Stimulated activated CD8-positive, alpha-beta memory T cell treated with anti-CD3 and anti-CD28 coated beads, Interleukin-7, amount 100 ng/mL, for 1 hour (primary cell): ENCODE measurements at places on chromosomes 7 and 10.

- no peak for DNase-seq
Measured at GRCh38 chr7:24283897-24284698, at the start of gene NPY. NPY (plus strand) TSS chr7:24284190; CDS start chr7:24285241, 1,051 bp downstream.

GRCh38 chr10:17851611-17852010 is 42.5 kb downstream of the MRC1 start:
- no peak for DNase-seq

DNA sequence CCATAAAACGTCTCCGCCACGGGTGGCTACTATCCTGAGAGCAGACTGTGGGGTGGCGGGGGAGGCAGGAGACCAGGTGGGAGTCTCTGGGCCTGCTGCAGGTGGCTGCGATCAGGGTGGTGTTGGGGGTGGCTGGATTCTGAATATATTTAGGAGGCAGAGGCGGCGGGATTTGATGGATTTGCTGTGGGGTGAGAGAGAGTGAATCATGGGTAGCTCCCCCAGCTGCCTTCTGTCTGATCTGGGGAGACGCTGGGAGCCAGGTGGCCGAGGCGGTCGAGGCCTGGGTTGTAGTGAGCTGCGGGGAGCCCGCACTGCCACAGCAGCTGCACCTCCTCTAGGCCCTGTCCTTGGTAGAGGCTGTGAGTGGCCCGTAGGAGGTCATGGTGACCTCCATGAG is 48.2 kb upstream of the PFKFB3 start:
- no peak for DNase-seq

DNA sequence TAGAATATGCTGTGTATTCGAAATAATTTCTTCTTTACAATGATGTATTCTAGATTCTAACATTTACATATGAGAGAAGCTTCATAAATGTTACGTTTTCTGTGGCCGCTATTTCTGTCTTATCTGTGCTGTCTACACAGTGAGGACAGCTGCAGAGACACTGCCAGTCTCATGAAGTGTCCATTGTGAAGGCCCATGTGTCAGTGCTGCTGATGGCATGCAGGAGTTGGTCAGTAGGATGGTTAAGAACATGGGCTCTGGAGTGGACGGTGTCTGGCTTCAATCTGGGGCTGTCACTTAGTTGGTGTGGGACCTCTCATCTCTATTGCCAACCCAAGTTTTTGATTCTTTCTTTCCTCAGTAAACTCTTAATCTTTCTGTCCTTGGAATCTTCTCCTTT is 137.3 kb downstream of the SDK1 start:
- no peak for DNase-seq

GRCh38 chr7:17552952-17553351 is 254.5 kb downstream of the AHR start:
- no peak for DNase-seq
